K562 (cell line): ENCODE measurements at places on chromosomes 7 and 10. TPM values are rescaled to one million over a fixed set of nuclear protein-coding genes. Genes with fewer than 3 reads are reported as not detected.
A peak's percentile ranks its signal among the peaks of the same experiment; 100 is the strongest.

GRCh38 chr10:17789396-17789795, 19.8 kb upstream of the MRC1 start:
- no peak for DNase-seq

- DNase-seq, result no peak
Measured at GRCh38 chr7:80231707-80232106, 97.1 kb downstream of the GNAI1 start.

GRCh38 chr7:31982962-31983361, 87.2 kb downstream of the PDE1C start:
- no peak for DNase-seq

- DNase-seq, result no peak
Measured at GRCh38 chr7:38675494-38676106, 44.4 kb upstream of the AMPH start.

- DNase-seq, result no peak
Measured at GRCh38 chr7:142408794-142409193, 150.9 kb upstream of the PRSS58 start.

DNA sequence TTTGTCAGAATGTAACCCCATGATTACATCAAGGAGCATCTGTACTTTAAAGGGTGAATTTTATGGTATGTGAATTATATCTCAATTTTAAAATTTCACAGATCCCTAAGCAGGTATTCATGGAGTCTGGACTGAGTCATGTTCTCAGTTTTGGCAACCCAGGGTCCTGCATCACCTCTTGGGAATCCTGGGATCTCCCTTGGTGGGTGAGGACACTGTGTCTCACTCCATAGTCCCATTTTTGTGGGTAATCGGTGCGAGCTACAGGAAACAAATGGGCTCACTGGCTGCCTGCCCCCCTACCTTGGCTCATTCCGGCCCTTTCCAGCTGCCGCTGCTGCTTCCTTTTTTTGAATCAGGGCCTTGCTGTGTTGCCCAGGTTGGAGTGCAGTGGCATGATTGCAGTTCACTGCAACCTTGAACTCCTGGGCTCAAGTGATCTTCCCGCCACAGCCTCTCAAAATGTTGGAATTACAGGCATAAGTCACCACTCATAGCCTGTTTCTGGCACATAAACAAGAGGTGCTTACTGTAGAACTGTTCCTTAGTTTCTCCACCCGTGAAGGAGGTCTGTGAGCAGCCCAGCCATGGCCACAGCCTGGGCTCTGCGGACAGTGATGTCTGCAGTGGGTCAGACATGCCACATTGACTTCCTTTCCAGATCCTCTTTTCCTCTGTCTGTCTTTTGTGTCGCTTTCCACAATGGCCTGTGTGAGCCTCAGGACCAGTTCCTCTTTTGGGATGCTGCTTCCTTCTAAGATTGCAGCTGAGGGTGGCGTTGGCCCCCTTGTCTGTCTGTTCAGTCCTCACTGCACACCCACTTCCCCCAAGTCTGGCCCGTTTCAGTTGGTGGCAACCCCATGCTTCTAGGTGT, 14.5 kb downstream of the PALD1 start:
- no peak for DNase-seq

DNA sequence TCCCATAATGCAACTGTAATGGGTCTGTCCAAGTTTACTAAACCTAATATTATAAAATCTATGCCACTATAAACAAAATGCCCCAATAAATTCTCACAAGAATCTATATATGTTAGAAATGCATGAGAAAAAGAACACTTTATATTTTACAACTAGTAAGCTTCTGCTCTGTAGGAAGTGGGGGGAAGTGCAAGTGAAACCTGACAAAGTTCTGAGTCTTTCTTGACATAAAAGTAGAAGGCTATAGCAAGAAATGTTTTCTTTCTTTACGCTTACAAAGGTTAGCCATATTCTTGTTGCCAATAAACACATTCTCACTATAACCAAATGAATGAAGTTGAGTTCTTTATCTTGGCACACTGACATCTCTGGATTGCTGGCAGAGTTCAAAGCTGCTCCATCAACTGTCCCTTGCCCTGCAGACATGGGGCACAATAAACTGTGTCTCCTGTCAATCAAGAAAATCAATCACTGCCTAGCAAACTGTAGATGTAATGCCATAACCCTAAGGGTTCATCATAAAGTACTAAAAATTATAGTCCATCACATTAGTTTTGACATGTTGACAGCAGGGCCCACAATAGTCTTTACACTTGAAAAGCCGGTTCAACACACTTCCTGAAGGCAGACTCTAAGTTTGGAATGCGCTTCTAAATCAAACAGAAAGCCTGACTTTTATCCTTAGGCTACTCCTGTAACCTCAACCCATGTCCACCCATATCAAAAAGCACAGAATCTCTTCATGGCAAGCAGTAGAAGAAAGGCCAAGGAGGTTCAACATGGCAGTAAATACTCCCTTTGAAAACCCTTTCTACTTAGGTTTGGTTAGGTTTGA, 58.6 kb downstream of the TPK1 start:
- no peak for DNase-seq

- DNase-seq, result no peak
Measured at GRCh38 chr10:96390460-96390864, 31.7 kb upstream of the OPALIN start.

GRCh38 chr7:127413962-127414361, 21.5 kb upstream of the ZNF800 start:
- DNase-seq, result no peak

GRCh38 chr7:69814421-69814962, 216.2 kb downstream of the AUTS2 start:
- no peak for DNase-seq

DNA sequence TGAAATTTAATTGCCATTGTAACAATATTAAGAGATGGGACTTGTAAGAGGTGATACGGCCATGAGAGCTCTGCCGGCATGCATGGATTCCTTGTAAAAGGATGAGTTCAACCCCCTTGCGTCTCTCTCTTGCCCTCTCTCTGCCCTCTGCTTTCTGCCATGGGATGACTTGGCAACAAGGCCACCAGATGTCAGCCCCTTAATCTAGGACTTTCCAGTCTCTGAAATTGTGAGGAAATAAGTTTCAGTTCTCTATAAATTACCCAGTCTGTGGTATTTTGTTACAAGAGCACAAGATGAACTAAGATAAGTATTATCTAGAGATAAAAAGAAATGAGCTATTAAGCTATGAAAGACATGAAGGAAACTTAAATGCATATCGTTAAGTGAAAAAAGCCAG, 145.7 kb upstream of the AHR start:
- no peak for DNase-seq

GRCh38 chr10:6239213-6239991, 36.7 kb downstream of the PFKFB3 start:
- peak; percentile 65 for DNase-seq

GRCh38 chr7:121503039-121503438, 106.9 kb upstream of the FAM3C start:
- no peak for DNase-seq

DNA sequence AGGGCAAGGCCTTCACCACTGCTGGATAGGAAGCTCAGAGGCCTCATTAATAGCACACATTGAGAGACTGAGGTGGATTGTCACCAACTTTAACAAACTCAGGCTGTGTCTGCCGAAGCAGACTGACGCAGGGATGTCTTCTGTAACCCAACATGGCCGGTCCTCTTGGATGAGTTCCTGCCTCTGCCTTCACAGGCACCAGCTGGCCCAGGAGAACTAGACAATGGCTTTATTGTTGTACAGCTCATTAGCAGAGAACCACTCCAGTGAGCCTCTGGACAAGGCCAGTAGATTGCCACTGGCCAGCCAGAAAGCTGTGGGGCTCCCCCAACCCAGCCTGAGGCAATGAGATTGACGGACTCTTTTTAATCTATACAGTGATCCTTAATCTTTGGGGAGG, 9.4 kb downstream of the NODAL start:
- no peak for DNase-seq

- peak; percentile 55 for DNase-seq
Measured at GRCh38 chr7:138008588-138009349, 6.9 kb upstream of the CREB3L2 start.

DNA sequence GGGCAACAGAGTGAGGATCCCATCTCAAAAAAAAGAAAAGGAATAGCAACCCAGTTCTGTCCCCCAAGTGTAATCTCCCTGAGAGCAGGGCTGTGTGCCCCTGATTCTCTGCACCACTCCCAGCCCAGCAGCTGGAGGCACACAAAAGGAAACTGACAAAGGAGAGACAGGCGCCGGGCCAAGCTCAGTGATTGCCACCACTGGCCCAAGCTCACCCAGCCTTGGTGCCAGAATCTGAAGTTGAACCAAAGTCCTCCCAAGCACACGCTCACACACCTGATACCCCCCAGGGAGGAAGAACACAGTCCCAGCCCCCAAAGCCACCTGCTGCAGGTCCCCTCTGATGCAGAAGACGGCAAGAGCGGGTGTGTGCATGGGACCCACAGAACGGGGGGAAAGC, 50.3 kb downstream of the TNRC18 start:
- DNase-seq, result no peak

GRCh38 chr7:120529736-120530135, 256.8 kb downstream of the KCND2 start:
- DNase-seq, result no peak

GRCh38 chr7:138091032-138091431, 14.8 kb downstream of the AKR1D1 start:
- DNase-seq, result no peak

- DNase-seq, result no peak
Measured at GRCh38 chr10:112295853-112296830, 12.9 kb downstream of the TECTB start.

DNA sequence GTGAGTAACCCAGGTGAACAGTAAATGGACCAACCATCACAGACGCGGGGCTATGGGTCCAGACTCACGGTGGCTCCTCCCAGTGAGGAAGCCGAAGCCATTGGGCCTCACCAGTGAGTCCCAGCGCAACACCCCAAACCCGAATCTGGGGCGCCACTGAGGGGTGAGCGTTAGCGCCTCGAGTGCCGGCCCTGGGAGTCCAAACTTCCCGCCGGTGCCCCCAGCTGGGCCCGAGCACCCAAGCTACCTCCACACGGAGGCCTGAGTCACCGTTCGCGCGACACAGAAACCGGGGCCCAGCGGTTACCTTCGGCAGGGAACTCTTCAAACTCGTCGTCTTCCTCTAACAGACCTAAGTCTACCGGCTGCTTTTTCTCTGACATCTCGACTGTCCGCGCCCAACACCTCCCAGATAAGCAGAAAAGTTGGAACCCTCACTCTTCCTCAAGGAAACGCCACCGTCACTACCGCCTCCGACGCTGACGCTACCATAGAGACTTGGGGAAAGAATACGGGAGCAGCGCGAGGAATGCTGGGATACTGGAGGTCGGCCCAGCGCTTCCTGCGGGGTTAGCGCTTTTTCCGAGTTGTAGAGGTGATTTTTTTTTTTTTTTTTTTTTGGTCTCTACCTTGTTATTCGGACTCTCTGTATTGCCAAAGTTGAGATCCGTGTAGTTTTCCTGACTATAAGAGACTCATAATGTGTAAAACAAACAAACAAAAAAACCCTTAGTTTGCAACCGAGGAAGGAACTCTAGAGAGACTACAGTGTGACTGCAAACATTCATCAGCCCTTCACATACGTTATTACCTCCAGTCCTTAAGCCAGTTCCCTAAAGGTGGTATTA, at the start of gene SEM1:
Gene SEM1, minus strand, starts transcription at position 466 of the 848 bp plus-strand sequence. Its CDS starts 83 bp downstream, at position 383.
- peak; percentile 83 for DNase-seq

DNA sequence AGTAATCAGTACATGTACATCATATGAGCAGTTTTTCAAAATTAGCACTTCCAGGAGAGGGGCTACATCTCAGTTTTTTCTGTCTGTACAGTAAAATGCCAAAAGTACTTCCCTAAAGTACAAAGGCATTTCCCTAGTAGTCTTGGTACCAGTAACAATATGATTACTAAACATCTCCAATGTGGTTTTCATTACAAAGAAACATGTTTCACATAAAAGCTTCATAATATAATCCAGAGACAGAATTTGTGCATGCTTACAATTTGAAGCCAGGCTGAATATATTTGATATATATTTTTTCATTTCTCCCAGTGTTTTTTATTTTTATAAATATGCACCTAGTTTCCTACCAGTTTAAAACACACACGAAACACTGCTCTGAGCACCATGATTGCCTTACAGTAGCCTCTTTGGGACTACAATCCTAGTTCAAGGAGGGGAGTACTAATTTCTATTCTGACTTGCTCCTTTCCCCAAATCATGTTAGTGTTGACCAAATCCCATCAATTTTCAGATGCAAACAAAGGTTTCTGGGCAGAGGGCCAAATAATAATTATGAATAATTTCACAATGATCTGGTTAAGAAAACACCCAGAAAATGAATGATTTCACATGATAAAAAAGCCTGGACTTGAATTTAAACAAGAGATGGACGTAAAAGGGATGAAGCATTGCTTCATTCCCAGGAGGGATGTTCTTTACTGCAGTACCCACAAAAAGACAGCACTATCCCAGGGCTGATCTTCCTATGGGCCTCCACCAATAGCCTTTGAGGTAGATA, 201.3 kb downstream of the SLC25A13 start:
- no peak for DNase-seq

DNA sequence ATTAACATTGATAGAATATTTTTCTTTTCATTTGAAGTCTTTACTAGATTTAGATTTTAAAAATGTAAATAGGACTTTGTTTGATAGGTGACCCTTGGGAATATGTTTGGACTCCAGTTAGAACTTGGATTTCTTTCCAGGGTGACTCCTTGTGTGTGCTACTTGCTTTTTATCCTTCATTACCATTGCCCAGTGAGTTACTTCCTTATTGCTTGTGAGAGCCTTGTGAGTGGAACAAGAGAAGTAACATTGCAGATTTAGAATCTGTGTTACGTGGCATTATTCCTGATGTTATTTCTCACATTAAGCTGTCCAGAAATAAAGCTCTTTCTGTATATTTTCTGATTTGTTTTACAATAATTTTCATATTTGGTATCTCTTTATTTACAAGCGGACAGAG, 128.0 kb upstream of the LRGUK start:
- DNase-seq, result no peak

DNA sequence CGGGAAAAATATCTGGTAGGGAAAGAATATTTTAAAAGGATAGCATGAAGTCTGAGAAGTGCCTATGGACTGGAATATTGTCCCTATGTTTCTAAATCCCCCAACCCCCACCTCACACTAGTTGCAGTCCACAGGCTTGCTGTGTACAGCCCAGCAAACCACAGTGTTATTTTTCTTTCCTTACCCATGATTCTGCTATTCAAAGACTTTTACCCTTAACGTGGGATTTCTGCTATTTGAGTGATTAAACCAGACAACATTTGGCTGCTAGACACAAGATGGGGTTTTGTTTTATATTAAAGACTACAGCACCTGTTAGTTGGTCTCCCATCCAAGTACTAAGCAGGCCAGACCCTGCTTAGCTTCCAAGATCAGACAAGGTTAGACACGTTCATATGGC, 120.5 kb upstream of the MYO3A start:
- DNase-seq, result no peak

ERCC6 gene
- total RNA-seq, result 15.7 and 17.3 TPM in 2 replicates

RAB19 gene
- 0.31 TPM in 1 of 2 replicates, not detected in the other for total RNA-seq

GRM8 gene
- total RNA-seq, result 0.13 TPM in 1 of 2 replicates, not detected in the other

GHRHR gene
- total RNA-seq, result not detected in 2 replicates

TTYH3 gene
- 4.9 and 5.5 TPM in 2 replicates for total RNA-seq

KAZALD1 gene
- 8.6 and 9.1 TPM in 2 replicates for total RNA-seq

HNRNPF gene
- 436 and 489 TPM in 2 replicates for total RNA-seq

KLF6 gene
- 23.9 and 25.2 TPM in 2 replicates for total RNA-seq

PDK4 gene
- total RNA-seq, result 0.20 and 0.24 TPM in 2 replicates

TMEM139 gene
- 0.81 and 1.5 TPM in 2 replicates for total RNA-seq

PNLIPRP3 gene
- not detected in 2 replicates for total RNA-seq

GFRA1 gene
- total RNA-seq, result 0.04 TPM in 2 replicates

FANK1 gene
- total RNA-seq, result 0.22 and 0.51 TPM in 2 replicates

GNG11 gene
- not detected in 2 replicates for total RNA-seq
